ENCODE measurements at places on chromosomes 12 and 14.

DNA sequence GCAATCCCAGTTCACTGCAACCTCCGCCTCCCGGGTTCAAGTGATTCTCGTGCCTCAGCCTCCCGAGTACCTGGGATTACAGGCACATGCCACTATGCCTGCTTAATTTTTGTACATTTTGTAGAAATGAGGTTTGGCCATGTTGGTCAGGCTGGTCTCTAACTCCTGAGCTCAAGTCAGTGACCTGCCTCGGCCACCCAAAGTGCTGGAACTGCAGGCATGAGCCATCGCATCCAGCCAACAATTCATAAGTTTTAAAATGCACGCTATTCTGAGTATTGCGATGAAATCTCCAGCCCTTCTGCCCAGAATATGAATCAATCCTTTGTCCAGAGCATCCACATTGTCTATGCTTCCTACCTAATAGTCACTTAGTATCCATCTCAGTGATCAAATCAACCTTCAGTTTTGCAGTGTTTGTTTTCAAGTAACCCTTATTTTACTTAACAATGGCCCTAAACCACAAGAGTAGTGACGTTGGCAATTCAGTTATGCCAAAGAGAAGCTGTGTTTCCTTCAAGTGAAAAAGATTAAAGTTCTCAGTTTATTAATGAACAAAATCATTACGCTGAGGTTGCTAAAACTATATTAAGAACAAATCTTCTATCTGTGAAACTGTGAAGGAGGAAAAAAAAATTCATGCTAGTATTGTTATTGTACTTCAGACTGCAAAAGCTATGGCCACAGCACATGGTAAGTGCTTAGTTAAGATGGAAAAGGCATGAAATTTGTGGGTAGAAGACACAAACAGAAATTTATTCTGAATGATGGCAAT, 11.0 kb downstream of the GCH1 start:
- no peak for DNase-seq

DNA sequence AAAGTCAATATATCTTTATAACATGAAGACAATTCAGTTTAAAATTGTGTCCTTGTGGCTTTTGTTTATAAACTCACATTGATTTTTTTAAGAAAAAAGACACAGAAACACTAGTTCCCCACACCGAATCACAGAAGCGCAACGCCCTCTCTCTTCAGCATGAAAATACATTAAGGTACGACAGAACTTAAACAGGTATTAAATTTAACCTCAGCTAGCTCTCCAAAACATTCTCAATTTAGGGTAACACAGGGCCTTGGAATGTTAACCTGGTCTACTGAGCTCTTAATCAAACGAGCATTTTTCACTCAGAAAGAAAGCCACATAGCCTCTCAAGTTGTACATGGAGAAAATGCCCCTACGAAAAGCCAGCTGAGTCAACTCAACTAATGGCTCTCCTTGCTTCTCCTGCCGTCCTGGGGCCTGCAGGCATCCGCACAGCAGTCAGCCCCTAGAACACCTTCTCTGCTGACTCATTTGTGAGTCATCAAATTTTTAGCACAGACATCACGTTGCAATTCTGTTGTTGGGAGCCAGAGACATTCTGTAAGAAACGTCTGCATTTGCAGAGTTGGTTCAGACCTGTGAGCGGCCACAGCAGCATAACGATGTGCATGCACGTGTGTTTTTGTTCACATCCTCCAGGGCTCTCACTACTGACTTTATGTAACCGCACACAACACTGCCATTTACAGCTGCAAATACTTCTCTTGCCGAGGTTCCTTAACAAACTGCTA, 141.6 kb downstream of the ITPR2 start:
- DNase-seq: no peak

GRCh38 chr12:1632702-1633101, 3.7 kb downstream of the WNT5B start:
- DNase-seq: no peak

DNA sequence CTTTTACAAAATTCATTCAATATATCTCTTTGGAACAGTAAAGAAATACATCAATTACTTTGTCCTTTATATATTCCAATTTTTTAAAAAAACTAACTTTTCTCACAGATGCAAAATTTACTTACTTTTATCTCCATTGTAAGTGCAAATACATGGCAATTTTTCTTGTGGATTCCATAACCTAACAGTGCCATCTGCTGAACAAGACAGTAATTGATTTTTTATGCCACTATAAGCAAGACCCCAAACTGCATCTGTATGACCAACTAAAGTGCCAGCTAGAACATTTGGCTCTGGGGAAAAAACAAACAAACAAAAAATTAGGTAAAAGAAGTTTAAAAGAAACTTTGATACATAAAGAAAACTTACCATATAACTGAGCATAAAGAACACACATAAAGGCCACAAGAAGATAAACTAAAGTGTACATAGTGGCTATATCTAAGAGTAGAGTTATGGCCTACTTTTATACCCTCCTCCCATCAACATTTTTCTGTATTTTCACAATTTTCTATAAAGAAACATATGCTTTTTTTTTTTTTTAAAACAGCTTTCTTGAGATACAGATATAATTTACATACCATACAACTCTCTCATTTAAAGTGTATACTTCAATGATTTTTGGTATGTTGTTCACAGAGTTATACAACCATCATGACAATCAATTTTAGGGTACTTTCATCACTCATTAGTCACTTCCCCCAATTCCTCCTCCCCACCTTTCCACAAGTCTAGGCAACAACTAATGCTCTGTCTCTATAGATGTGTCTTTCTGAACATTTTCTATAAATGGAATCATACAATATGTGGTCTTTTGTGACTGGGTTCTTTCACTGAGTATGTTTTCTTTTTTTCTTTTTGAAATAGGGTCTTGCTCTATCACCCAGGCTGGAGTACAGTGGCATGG, 32.6 kb downstream of the COCH start:
- no peak for DNase-seq

- no peak for DNase-seq
Measured at GRCh38 chr12:131971226-131971625, 21.5 kb downstream of the EP400 start.

DNA sequence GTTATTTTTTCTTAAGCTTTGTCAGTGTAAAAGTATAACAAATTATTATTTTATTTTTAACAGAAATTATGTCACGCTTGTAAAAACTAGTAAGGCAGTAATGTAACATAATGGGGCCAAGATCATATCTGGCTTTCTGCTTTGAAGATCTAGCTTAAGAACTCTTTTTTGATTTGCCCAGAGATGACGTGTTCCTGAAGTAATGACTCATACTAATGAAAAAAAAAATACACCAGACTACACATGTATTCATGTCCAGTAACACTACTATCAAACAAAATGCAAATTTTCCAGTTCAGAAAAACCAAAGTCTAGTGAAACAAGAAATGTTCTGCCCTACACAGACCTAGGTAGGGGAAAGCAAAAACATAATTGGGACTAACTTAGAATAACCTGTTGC, 432.2 kb upstream of the ATXN7L3B start:
- no peak for DNase-seq

- no peak for DNase-seq
Measured at GRCh38 chr14:65926935-65927700, 514.6 kb downstream of the FUT8 start.

- no peak for DNase-seq
Measured at GRCh38 chr14:101072945-101073597, 169.5 kb upstream of the RTL1 start.

- no peak for DNase-seq
Measured at GRCh38 chr12:69366796-69367195, 7.3 kb downstream of the YEATS4 start.

- no peak for DNase-seq
Measured at GRCh38 chr12:114682785-114683708, 928 bp downstream of the TBX3 start.
